ENCODE measurements at places on chromosomes 7 and 10.

- no peak for DNase-seq
Measured at GRCh38 chr10:59337201-59337652, 25.1 kb downstream of the FAM13C start.

GRCh38 chr10:11355592-11355991, 255.9 kb downstream of the USP6NL start:
- no peak for DNase-seq

GRCh38 chr7:33671531-33672262, 233.6 kb upstream of the BMPER start:
- DNase-seq: no peak

- DNase-seq: no peak
Measured at GRCh38 chr7:50416527-50417182, 33.5 kb downstream of the FIGNL1 start.

DNA sequence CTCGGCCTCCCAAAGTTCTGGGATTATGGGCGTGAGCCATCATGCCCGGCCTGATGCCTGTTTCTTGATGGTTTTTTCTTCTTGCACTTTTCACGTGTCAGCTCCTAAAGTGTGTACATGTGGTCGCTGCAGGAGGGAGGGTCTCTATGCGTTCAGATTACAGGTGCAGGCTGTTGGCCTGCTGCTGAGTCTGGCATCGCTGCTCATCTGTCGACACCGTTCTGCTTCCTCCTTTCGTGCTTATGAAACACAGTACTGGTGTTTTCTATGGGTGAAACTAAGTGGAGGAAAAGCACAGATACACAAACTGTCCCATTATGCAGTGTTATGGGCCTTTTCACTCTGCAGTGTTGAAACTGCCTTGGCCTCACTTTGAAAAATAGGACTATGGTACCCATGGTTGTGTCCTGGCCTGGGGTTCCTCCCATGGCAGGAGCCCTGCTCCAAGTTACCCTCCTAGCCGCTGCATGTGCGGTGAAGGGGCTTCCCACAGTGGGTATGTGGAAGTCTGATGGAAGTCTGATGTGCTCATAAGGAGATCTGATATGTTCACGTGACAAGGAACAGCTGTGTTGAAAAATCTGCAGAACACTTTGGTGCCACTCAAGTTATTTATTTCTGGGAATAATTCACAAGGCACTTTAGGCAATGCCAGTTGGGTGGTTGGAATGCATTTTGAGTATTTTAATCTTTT, 23.5 kb downstream of the OGDH start:
- no peak for DNase-seq

DNA sequence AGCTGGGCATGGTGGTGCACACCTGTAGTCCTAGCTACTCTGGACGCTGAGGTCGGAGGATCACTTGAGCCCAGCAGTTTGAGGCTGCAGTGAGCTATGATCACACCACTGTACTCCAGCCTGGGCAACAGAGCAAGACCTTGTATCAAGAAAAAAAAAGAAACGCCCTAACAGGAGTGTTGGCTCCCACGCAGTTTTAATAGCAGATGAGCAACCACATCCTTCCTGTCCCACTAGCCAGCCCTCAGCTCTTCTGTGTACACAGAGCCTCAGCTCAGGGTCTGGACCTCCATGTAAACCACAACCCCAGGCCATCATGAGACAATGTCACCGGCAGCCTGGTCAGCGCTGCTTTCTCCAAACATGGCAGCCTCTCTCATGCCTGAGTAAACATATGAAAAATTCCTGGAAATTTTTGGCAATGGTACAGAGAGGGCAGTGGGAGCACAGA, 108.2 kb downstream of the PIP4K2A start:
- DNase-seq: peak; percentile 43

Measured in NK-92 treated with Interleukin-12 subunit alpha and Interleukin-12 subunit beta, amount 100 ng/mL, for 24 hours (cell line).